IPS-NIHi11 (cell line): ENCODE measurements at places on chromosomes 7 and 10.

- no peak for DNase-seq
Measured at GRCh38 chr10:10146604-10147003, 871.1 kb upstream of the CELF2 start.

DNA sequence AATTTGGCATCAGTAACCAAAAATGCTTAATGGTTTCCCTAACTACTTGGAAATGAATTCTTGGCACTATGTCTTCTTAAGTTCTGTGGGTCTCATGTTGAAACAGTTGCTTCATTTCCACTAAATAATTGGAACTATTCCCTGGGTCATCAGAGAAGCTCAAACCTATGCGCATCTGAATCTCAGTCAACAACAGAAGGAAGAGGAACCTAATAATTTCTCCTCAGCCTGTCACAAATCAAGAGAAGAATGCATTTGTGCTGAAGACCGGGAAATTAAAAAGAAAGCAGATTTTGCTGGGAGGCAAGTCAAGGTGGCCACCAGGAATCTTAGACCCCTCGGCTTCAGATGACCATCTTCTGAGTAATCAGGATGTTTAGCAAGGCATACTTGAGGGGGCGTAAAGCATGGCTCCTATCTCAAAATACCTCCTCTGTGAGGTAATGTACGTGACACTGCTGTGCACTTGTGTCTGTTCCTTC, 41.4 kb downstream of the TOMM7 start:
- DNase-seq = no peak

DNA sequence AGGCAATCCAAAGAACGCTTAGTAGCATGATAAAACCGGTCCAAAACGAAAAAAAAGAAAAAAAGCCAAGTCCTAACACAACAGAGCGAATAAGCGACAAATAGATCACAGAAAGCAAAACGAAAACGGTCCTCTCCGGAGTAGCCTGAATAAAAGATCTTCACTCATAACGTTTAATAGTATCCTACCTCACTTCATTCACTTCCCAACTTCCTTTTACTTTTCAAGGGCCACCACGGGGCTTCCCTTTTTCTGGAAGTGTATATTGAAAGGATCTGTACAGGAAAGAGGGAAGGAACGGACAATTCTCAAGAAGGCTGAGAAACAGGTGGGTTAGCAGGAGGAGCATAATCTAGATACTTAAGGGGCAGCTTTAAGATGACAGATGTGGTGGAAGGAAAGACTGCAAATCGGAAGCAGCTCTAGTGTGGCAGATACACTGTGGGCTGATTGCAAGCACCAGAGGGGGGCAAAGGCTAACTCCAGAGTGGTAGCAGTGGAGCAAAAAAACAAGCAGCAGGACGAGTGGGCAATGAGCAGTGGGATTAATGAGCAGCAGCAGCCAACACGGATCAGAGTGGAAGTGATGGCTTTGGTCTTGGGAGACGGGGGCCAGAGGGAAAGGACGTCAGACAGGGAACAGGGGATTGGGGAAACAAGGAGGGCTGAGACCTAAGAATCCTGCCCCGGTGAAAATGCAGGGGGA, 866 bp downstream of the CNOT4 start:
- DNase-seq = no peak

DNA sequence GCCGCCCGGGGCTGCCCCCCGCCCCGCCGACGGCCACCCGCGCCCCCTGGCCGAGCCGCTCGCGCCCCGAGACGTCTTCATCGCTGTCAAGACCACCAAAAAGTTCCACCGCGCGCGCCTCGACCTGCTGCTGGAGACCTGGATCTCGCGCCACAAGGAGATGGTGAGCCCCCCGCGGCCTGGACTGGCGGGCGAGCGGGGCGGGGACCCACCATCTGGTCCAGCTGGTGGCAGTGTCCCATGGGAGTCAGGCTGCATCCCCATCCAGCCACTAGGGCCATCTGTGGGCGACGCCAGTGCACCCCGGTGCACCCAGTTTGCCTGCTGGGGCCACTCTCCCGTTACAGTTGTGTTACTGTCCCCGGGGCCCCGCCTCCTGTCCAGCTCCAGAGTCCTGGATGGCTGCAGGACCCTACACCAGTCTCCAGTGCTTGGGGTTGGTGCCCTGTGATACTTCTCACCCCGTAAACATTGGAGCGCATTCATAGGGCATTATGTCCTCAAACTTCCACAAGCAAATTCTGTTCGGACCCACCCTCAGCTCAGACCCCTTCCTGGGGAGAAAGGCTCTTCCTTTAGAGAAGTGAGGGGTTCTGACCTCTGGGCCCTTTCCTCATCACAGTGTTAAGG, 672 bp downstream of the LFNG start:
- no peak for DNase-seq

- no peak for DNase-seq
Measured at GRCh38 chr10:43479275-43479674, 42.4 kb downstream of the ZNF487 start.

DNA sequence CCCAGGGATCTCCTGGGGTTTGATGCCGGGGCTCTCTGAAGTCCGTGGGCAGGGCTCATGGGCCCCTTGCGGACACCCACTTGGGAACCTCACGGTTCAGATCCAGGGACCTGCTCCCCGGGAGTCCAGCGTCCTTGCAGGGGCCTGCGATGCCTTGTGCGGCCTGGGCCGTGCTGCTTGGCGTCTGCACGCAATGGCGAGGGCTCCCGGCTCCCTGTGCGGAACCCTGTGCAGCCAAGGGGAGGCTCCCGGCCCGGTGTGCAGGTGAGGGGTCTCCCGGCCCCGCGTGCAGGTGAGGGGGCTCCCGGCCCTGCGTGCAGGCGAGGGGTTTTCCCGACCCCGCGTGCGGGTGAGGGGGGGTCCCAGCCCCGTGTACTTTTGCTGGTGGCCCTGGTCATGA, 146.7 kb downstream of the DNAJB6 start:
- no peak for DNase-seq

DNA sequence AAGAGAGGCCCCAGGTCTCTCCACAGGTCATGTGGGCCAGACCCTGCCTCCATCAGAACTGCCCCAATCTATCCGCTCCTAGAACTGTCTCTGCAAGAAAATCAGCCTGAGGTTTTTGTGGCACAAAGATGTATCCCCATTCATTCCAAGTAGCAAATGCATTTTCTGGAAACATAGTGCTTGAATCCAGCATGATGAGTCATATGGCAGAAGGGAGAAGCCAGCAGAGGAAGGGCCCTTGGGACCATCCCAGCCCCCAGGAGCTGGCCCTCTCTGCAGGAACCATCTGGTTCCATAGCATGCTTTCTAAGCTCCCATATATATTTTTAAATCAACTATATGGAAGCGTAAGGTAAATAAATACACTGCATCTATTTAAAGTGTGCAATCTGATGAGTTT, 563.2 kb downstream of the GALNT17 start:
- DNase-seq = no peak

DNA sequence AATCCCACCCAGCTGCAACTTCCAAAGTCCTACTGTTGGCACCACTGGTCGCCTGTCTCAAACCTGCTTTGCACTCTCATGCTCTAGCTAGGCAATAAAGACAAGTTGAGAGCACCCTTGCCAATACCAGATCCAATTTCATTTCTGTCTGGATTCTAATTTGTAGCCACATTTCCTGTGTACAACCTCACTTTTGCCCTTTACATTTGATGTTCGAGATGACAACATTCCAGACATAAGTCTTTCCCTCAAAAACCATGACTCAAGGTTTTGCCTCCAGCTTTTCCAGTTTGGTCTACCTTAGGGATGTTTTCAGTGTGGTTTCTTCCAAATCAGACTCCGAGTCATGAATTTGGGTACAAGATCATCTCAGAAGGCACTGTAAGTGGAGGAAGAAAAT, 309.0 kb downstream of the GPAM start:
- DNase-seq = no peak

DNA sequence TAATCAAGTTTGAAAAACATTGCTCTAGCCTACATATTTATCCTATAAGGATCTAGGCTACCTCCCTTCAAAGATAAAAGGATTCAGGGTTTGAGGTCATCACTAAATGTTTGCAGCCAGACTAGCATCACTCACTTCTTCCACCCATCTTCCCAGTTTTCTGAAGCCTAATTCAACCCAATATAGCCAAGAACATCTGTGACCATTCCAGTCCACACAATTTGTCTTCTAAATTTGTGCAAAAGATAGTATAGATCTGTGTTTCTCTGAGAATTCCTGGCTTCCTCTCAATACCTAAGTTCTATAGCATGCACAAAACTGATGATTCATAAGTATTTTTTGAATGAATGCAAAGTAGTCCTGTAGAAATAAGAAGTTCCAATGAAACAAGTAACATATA, 103.0 kb upstream of the CDK1 start:
- no peak for DNase-seq

- no peak for DNase-seq
Measured at GRCh38 chr7:139827042-139827441, 2.0 kb upstream of the TBXAS1 start.

- no peak for DNase-seq
Measured at GRCh38 chr10:6101181-6101580, 12.3 kb downstream of the RBM17 start.

GRCh38 chr7:157828190-157828589, 491.4 kb downstream of the DNAJB6 start:
- DNase-seq = no peak

DNA sequence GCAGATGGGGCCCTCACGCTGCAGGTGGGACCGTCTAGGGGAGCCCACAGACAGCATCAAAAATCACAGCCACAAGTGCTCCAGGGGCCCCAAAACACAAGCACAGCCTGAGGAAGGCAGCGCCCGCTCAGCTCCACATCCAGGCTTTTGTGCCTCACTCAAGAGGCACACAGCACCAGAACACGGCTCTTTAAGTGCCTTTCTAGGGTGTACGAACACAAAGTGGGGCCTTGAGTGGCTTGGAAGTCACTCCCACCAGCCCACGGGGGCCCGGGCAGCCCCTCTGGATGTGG, 65.2 kb downstream of the DIP2C start:
- DNase-seq = no peak

DNA sequence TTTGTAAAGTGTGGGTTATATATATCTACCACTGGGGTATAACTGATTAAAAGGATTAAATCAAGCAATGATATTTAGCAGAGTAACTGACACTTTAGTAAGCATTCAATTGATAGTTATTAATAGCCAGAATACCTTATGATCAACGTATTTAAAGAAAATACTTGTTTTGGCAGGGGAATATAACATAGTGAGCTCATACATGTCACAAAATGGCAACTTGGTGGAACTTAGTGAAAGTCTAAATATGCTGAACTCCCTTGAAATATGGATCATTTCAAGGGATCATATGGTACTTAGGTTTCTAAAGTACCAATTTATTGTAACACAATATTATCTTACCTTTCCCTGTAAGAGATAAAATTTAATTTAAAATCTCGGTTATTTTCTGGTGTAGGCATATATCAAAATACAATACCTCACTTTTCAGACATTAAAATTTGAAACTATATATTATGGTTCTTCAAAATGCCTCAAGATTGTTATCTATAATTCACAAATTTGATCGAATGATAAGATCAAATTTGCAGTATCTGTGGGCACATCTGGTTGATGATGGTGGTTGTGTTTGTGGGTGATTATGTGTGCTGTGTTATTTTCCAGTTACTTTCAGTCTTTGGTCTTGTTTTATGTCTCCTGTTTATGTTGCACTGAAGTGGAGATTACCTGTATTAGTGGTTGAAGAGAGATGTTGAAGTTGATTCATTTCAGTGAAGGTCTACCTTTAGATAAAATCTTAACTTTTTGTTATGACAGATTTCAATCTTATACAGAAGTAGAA, 5.2 kb downstream of the ARL4A start:
- DNase-seq = no peak

DNA sequence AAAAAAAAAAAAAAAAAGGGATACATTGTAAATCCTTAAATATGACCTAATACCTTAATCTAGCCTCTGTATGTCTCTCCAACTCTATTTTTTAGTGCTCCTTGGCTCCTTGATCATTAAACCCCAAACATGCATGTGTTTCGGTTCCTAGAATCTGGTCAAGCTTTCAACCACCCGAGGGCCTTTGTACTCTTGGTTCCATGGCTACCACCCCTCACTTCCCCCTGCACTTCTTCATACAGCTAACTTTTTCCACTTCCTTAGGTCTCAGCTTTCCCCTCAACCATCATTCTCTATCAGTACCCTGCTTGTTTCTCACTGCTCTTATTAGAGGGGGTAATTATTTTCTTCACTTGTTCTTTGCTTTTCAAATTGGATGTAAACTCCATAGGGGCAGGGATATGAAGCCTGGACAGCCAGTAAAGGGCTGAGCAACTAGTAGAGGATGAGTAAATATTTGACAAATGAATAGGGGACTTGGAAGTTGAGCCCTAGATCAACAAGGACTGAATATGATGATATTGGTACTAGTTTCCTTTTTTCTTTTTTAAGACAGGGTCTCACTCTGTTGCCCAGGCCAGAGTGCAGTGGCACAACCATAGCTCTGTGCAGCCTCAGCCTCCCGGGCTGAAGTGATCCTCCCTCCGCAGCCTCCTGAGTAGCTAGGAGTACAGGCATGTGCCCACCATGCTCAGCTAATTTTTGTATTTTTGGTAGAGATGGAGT, 4.3 kb upstream of the GDI2 start:
- no peak for DNase-seq

DNA sequence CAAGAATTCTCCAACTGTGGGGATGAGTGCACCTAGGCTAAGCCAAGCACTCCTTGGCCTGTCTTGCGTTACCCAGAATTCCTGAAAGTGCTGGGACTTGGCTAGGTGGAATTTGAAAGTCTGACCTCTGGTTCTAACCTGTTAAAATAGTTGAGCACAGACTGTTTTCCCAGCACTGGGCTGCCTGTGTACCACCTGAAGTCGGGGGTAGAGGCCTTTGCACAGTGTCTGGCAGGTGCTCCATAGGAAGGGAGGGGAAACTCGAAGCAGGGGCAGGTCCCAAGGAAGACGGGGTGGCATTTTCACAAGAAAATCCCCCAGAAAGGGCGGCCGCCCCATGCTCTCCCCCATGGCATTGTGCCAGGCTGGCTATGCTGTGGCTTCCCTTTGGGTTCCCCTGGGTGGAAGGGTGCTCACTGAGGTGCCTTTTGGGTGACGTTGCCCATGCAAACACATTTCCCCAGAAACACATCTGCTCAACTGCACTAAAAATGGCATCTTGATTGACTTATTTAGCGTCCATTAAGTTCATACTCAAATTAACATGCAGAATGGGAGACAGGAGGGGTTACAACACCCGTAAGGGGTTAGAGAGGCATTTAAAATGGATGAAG, 62.9 kb downstream of the SYPL1 start:
- no peak for DNase-seq

- DNase-seq = no peak
Measured at GRCh38 chr7:132578050-132578370, 1.7 kb upstream of the PLXNA4 start.

GRCh38 chr10:74194999-74195398, 44.0 kb downstream of the ADK start:
- DNase-seq = no peak

- DNase-seq = no peak
Measured at GRCh38 chr7:68119411-68119810, 1122.8 kb downstream of the TYW1 start.

DNA sequence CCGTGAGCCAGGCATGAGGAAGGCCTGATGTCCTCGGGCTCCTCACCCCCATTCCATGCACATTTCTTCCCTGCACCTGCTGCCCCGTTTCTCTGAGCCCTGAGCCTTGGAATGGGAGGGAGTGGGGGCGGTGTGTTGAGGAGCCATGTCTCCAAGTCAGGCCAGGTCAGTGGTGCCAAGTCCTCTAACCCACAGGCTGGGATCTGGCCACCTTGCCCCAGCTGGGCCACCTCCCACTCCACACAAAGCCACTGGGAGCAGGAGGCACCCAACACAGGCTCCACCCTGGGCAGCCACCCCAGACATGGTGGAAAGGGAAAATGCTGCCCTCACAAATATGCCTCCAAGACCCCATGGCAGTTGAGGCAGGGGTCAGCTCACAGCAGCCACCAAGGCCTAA, 27.7 kb downstream of the ZCCHC24 start:
- DNase-seq = no peak

GRCh38 chr7:25707768-25708620, 444.0 kb upstream of the NFE2L3 start:
- DNase-seq = no peak
